ENCODE measurements at places on chromosomes 3 and 15.

DNA sequence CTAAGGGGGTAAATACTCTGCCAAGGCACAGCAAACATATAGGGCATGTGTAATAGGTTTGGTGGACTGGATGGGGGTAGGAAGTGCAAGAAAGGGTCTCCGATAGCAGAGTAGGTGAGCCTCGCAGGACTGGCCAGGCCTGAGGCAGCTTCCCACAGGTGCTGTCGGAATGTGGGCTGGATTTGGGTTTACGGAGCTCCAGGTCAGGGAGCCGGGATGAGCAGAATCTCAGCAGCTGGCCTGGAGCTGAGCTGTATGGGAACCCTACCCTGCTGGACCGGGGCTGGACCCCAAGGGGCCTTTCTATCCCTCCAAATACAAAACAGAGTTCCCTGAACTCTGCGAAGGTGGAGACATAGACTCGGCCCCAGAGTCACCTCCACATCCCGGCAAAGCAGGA is 15.0 kb downstream of the KLF15 start:
- DNase-seq, result no peak

- no peak for DNase-seq
Measured at GRCh38 chr15:53114960-53115359, 324.8 kb upstream of the ONECUT1 start.

- DNase-seq, result no peak
Measured at GRCh38 chr3:49174397-49174985, 3.1 kb downstream of the KLHDC8B start.

DNA sequence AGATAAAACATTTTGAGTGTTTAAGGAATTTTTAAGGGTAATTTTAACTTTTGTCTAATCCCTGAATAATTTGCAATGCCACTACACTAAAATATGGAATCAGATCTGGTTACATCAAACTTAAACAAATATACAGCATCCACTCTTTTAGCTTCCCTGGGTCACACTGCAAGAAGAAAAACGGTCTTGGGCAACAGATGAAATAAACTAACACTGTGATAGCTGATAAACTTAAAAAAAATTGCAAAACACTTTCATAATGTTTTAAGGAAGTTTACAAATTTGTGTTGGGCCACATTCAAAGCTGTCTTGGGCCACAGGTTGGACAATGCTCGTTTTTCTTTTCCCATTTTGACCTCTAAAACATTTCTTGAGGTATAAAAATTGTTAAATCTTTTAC is 34.3 kb downstream of the CCDC66 start:
- no peak for DNase-seq

GRCh38 chr3:186512570-186513302 is 31.4 kb downstream of the CRYGS start:
- DNase-seq, result no peak

GRCh38 chr15:73183071-73183470 is 130.8 kb downstream of the NEO1 start:
- no peak for DNase-seq

DNA sequence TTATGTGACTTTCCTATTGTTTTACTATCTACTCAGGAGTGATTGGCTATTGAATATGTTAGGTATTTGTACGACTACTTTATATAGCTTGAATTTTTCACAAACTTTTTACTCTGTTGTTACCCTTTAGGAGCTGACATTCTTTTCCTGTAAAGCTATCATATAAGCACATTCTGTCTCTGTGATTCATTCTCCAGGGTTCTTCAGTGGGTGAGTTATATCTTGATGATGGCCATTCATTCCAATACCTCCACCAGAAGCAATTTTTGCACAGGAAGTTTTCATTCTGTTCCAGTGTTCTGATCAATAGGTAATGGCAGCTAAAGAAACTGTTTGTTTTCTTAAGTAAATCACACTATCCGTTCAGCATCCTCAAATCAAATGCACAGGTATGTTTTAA is 10.1 kb upstream of the CAPN3 start:
- no peak for DNase-seq

DNA sequence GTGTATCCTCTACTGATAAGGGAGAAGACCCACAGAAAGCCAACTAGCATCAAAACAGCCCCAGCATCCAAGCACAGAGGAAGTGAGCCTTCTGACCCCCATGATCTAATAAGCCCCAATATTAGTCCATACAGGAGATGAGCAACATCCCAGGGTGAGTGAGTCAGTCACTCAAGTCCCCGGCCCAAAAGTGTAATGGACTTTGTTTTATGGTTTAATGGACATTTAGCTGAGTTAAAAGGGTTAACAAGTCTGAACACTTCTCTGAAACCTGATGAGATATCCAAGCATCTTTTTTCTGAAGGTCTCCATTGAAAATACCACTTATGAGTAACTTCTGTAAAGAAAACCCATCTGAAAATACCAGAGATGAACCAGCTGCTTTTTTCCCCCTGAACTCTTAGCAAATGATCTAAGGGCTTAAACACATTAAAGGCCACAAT is 115.6 kb downstream of the GREM1 start:
- DNase-seq, result no peak

- no peak for DNase-seq
Measured at GRCh38 chr3:184659797-184660301, 52.0 kb downstream of the MAGEF1 start.

DNA sequence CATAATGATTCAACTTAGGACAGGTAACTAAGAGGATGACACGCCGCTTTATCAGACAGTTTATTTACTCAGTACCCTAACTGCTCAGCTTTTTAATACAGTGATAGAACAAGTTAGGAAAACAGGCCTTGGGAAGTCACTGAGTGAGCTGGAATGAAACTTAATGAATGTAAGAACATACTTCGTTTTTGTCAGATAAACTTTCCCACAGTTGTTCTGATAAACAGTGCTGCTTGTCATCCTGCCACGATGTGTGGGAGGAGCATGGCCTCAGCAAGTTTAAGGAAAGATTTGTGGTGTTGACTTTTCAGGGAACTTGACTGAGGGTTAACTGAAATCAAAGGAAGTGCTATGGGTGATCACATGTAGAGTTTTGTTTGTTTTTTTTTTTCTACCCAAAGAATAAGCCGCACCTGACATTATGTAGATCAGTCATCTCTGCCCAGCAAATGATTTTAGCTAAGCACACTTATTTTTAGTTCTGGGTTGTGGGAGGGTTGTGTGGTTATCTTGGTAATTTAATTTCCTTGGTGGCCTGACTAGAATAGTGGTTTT is 5.6 kb upstream of the P2RY14 start:
- no peak for DNase-seq

- DNase-seq, result no peak
Measured at GRCh38 chr3:84265768-84266167, 693.0 kb upstream of the CADM2 start.

DNA sequence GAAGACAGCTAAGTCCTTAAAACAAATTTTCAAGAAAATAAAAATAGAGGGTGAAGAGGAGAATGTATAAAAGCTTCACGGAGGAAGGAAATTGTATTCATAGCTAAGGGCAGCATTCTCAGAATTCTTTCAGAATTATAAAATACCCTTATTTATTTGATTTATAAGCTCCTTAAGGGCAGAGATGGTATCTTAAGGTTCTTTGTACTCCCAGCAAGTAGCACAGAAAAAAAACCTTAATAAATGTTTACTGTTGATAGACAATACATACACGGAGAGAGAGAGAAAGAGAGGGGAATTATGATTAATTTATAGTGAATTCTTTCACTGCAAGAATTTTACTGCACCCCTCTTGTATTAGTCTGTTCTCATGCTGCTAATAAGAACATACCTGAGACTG is 375.6 kb upstream of the CCDC54 start:
- DNase-seq, result peak; percentile 49

DNA sequence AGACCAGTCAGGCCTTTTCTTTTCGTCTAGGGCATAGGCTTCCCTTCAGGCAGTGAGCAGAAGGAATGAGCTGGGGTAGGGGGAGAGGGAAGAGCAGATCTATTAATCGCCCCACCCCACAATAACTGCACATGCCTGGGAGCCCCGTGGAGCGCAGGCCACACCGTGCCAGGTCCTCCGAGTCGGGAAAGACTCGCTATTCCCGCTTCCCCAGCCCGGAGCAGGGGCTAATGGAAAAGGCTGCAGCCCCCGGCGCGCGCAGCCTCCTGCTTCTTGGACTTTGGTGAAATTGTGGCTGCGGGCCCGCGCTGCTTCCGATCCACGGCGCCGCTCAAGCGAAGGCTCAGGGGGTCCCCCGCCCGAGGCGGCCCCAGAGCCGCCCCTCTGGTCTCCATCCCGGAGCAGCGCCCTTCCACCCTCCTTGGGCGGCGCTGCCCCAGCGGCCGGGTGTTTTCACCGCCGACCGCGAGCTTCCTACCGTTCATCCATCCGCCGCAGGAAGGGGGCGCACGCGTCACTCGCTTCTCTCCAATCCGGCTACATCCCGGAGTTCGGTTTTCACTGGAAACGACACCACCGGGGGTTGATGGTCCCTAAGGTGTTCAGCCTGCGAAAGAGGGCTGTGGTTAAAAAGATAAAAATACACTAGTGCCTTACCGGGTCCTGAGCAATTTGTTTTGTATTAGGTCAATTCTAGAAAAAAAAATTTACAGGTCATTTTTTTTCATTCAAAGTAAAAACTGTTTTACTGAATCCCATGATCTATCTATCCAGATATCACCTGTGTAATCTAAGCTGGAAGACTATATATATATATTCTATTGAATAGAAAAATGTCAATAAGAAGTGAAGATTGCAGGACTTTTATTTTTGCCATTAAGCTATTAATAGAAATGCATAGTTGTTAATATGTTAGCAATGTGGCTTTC is 4.4 kb upstream of the SYNM start:
- DNase-seq, result no peak

GRCh38 chr3:109050591-109051167 is 67.3 kb downstream of the MORC1 start:
- DNase-seq, result no peak

GRCh38 chr15:39125904-39126303 is 455.0 kb upstream of the THBS1 start:
- no peak for DNase-seq

DNA sequence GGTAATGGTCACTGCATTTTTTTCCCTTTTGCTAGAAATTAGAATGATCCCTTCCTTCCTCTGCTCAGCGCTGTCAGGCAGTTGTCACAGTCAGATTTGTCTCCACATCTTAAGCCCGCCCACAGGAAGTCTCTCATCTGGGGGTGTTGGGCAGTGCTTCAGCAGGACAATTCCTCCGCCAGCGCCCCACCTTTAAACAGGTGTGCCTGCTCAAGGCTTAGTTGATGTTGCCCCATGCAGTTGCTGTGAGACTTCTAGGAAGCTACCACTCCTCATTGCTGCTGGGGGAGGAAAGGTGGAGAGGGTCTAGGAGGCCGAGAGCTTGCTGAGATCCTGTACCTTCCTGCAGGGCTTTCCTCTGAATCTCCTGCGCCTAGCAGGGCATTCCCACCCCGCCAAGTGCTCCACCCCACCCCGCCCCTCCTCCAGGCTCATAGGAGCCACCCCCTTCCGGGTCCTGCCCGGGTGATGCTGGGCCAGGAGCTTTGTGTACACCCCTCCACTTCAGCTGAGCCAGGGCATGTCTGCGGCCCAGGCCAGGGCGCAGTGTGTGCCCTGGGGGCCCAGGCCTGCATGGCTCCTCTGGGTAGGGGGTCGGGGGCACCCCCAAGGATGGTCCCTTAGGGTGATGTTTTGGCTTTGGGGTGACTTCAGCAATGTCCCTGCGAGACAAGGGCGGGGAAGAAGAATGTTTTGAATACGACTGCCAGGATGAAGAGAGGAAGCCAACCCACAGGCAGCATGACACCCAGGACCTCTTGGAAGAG is 68.7 kb downstream of the TRAK1 start:
- no peak for DNase-seq

DNA sequence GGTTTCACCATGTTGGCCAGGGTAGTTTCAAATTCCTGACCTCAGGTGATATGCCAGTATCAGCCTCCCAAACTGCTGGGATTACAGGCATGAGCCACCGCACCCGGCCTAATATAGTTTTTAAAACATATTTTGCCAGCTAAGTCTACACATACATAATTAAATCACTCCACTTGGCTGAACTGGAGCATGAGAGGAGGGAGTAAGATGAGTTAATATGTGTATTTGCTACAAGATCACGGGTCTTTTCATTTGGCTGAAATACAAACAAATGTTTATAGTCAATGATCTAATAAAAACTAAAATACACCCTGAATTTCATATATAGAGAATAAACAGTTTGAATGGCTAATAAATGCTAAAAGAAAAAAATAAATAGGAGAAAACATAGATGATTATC is 25.3 kb downstream of the SLC30A4 start:
- no peak for DNase-seq

DNA sequence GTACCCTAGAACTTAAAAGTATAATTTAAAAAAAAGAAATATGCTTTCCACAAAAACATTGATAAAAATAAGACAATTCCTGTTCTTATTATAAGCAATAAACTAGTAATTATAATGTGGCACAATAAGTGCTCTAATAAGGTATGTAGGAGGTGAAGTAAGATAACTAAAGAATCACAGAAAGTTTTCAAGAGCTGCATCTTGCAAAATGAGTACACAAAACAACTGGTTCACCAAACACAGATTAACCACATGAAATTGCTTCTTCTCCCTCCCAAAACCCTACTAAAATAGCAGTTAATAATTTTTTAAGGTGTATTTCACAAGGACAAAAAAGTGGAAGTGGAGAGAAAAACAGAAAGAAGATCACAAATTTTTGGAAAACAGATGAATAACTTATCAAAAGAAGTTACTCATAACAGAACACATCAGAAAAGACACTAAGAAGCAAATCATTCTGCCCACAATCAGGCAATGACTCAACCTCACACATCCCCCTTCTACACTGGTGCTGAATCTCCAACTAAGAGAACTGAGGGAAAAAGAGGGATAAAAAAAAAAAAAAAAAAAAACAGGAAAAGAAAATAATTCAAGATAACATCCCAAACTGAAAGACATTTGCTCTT is 64.2 kb downstream of the TBC1D5 start:
- DNase-seq, result no peak

- DNase-seq, result no peak
Measured at GRCh38 chr3:73529308-73530021, 95.3 kb downstream of the PDZRN3 start.

DNA sequence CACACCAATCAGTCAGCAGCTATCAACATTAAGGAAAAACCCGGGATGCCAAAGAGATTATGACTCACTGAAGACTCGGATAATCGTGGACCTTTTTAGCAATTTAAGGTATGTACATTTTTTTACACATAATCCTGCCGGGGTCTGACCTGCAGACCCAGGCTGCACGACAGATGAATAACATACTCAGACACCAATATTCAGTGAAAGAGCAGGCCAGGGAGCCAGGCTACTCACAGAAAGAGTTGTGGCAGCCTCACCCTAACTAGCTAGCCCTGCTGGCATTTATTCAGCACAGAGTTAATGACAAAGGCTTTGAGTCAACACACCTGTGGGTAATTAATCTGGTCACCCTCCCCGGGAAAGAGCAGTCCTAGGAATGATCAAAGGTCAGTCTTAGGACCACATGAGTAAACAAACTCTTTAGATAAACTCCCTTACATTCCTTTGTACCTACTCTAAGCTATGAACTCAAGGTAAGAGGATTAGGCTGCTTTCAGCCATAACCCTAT is 727.5 kb downstream of the TBL1XR1 start:
- DNase-seq, result no peak
